ENCODE measurements at places on chromosomes 12 and 14. TPM values are rescaled to one million over a fixed set of nuclear protein-coding genes. Genes with fewer than 3 reads are reported as not detected.

Gene LRIG3
- total RNA-seq = 241 TPM

DNA sequence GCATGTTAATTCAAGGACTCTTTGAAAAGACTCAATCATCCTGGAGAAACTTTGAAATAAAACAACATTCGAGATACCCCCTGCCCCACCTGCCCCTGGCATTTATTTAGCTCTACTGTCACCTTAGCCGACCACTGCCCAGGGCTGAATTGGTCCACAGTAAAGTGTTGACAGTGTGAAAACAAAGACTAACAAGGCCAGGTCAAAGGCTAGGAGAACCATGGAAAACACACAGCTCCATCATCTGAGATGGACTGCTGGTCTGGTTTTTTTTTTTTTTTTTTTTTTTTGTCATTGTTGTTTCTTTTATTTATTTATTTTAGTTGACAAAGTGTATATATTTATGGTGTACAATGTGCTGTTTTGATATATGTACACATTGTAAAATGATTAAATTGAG, 25.7 kb downstream of the GSTZ1 start:
- H3K27me3 ChIP-seq = no peaks in the 10 kb centered on the region
- no peak for DNase-seq
- H3K36me3 ChIP-seq = peaks cover 29% of the 10 kb centered on the region
- peaks cover 2% of the 10 kb centered on the region for H3K4me1 ChIP-seq
- H3K4me3 ChIP-seq = no peak overlapping the region
- H3K27ac ChIP-seq = no peak overlapping the region

DNA sequence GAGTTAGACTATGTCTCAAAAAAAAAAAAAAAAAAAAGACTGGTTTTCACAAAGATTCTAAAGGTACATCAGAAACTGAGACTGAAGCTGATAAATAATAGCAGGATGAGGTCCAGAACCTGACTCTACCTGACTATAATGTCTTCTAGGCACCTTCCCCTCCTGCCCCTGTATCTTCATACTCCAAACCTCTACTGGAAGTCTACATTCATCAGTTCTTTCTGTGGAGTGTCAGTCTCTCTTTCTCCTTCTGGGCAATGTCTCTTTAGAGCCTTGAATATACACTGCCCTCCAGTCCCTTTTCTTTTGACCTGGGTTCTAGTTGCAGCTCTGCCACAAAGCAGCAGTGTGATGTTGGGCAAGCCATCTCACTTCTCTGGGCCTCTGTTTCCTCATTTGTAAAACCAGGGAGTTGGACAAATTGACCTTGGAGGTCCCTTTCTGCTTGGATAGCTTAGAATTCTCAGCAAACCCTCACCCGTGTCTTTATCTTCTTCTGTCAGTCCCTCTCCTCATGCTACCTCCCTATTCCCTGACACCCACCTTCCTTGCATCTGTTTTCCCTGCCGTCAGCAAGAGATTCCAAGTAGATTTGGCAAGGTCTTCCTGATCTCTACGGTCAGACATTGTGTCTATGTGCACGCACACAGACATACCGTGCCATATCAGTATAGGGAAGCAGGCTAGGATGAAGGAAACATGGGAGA, 4.3 kb downstream of the NFE2 start:
- no peak overlapping the region for H3K27ac ChIP-seq
- H3K27me3 ChIP-seq = no peaks in the 10 kb centered on the region
- no peaks in the 10 kb centered on the region for H3K36me3 ChIP-seq
- DNase-seq = no peak

- H3K27me3 ChIP-seq = no peaks in the 10 kb centered on the region
- no peak overlapping the region for H3K27ac ChIP-seq
- peaks cover 5% of the 10 kb centered on the region for H3K4me1 ChIP-seq
- no peaks in the 10 kb centered on the region for H3K36me3 ChIP-seq
- no peak overlapping the region for H3K4me3 ChIP-seq
Observed at GRCh38 chr14:71183876-71184689, 276.8 kb downstream of the PCNX1 start.

- H3K27ac ChIP-seq = no peak overlapping the region
- H3K4me1 ChIP-seq = no peaks in the 10 kb centered on the region
- H3K27me3 ChIP-seq = no peaks in the 10 kb centered on the region
- H3K36me3 ChIP-seq = peaks cover 26% of the 10 kb centered on the region
- no peak overlapping the region for H3K4me3 ChIP-seq
Observed at GRCh38 chr12:65238609-65239008, 39.9 kb upstream of the MSRB3 start.
